Natural killer cell treated with Interleukin-12 subunit alpha and Interleukin-12 subunit beta and Interleukin-15 and Interleukin-18, amount 100 ng/mL, for 72 hours (primary cell): ENCODE measurements at places on chromosomes 4 and X. TPM values are rescaled to one million over a fixed set of nuclear protein-coding genes. Genes with fewer than 3 reads are reported as not detected.

The ETDA gene
- not detected for total RNA-seq

DNA sequence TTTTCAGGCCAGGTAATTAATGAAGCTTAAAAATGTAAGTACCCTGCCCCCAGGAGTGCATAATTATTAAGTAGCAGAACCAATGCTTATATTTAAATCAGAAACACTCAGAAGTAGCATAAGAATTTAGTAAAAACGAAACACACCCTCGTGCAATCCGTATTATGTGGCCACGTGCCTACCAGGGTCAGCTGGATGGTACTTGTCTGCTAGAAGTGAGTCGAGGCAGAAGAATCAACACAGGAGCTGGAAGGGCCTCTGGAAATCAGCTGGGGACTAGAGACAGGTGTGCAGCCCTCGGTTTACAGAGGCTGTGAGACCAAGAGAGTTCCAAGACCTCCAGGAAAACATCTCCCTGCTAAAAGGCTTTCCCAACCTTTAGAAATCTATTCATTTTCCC, 559 bp upstream of the FAM47E start:
- DNase-seq: no peak
- H3K27ac ChIP-seq: no peak overlapping the region
- peaks cover 58% of the 10 kb centered on the region for H3K27me3 ChIP-seq

The SOX3 gene
- not detected for total RNA-seq

GRCh38 chrX:72020788-72021187, 110.1 kb downstream of the NHSL2 start:
- no peak for DNase-seq
- no peak overlapping the region for H3K4me3 ChIP-seq
- peaks cover 37% of the 10 kb centered on the region for H3K27me3 ChIP-seq
- no peaks in the 10 kb centered on the region for H3K36me3 ChIP-seq
- no peaks in the 10 kb centered on the region for H3K4me1 ChIP-seq

DNA sequence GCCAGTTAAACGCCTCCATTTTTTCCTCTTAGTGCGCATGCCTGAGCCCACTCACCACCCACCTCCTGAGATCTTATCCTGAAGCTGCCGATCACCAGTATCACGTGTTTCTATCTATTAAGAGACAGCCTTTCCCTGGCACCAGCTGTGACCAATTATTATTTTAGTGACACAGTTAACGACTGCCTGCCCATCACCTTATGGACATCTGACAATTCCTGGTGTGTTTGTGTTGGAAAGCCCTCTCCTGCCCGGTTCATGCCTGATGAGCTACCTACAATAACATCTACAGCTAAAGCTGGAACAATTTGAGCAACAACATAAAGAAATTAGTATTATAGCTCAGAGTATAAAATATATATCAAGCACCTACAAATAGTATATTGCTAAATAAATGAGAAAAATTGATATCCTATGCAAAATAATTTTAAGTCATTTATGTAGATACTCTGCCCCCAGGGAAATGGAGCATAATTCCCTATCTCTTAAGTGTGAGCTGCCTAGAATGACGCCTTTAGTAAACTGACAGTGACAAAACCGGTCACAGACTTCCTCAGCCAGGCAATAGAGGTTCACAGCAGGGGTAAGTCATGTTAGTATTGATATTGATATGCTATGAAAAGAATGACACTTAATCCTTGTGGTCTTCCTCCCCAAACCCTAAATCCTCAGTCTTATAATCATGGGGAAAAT, 862.2 kb downstream of the TRAM1L1 start:
- no peak for DNase-seq
- H3K27ac ChIP-seq: no peak overlapping the region
- H3K4me1 ChIP-seq: no peaks in the 10 kb centered on the region
- H3K4me3 ChIP-seq: no peak overlapping the region
- no peaks in the 10 kb centered on the region for H3K27me3 ChIP-seq
- H3K36me3 ChIP-seq: no peaks in the 10 kb centered on the region

The SPANXN3 gene
- total RNA-seq: not detected

DNA sequence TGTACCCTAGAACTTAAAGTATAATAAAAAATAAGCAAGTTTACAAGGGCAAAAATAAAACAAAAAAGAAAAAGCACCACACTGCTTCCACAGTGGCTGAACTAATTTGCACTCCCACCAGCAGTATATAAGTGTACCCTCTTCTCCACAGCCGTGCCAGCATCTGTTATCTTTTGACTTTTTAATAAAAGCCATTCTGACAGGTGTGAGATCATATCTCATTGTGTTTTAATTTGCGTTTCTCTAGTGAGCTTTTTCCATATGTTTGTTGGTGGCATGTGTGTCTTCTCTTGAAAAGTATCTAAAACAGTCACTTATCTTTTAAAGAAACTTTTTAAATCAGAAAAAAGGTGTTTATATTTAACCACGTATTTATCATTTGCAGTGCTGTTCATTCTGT, 71.3 kb downstream of the NFKB1 start:
- H3K27ac ChIP-seq: no peak overlapping the region
- no peak for DNase-seq

DNA sequence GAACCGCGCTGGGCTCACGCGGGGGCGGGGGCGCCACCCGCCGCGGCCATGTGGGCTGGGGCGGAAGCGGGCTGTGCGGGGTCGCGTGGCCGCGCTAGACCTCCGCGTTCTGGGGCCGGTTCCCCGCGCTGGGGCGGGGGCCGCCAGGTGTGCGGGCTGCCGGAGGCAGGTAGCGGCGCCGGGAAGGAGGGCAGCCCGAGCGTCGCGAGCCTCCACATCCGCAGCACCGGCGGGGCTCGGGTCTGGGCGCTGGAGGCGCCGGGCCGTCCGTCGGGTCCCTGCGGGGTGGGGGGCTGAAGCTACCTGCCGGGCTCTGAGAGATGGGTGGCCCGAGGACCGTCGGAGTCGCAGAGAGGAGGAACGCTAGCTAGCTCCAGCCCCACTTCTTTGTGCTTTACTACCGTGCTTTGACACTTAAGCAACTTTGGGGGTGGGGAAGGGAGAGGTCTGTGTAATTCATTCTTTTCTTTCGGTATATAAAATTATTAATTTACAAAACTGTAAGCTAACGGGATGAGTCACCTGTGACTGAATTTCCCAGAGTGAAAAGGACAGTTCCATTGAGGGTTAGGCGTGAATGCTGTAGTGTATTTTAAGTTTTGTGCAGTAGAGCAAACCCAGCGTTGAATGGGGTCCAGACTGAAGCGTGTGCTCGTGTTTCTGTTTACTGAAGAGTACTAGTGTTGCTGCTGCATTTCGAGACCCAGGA, 689 bp downstream of the METAP1 start:
- H3K4me1 ChIP-seq: peaks cover 26% of the 10 kb centered on the region
- peak overlapping the region; percentile 1 for H3K27ac ChIP-seq
- no peaks in the 10 kb centered on the region for H3K36me3 ChIP-seq
- no peak for DNase-seq
- no peaks in the 10 kb centered on the region for H3K27me3 ChIP-seq

DNA sequence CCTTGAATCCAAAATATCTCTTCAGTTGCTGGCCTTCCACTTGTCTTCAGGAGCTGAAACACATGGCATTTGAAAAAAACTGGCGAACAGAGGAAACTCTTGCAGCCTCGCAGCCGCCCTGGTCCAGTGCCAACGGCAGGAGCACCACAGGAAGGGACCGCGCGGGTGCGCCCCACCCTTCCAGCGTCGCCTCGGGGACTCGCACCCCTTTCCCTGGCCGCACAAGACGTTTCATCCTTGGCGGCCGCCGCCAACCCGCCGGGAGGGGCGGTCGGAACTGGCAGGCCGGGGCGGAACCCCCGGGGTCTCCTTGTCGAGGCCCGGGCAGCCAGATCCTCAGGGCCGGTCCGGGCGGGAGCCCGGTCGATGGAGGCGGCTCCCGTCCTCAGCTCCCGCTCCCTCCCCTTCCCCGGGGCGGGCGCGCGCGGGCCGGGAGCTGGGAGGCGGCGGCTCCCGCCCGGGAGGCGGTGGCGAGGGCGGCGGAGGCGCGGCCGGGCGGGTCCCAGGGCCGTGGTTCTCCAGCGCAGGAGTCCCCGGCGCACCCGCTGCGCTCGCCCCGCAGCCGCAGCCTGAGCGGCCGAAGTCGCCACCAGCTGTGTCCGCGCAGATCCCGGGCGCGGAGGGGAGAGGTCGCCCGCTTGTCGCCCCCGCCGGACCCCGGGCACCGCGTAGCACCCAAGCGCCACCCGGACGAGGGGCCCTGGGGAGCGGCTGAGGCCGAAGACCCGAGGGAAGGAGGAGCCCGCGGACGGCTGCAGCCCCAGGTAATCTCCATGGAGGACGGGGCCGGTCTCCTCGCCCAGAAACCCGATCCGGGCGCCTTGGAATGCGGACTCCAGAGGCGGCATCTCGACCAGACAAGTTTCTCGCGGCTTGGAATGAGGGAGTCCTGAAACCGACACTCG, 886 bp upstream of the NDST3 start:
- peaks cover 22% of the 10 kb centered on the region for H3K27me3 ChIP-seq
- H3K4me1 ChIP-seq: no peaks in the 10 kb centered on the region
- DNase-seq: no peak
- H3K27ac ChIP-seq: no peak overlapping the region

DNA sequence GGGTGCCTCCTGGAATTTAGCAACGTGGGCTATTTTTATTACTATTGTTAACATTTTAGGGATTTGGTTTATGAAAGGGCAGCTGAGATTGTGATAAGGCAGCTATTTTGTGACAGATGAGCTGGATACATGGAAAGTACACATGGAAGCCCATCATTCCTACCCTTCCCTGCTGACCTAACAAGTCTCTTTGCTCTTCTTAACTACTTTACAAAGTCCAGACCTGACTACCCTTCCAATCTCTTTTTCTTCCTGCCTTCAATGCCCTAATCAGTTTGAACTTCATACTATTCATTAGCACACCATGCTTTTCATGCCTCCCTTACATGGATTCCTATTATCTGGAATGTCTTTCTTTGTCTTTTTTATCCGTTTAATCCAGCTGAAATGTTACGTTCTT, 9.4 kb upstream of the AFP start:
- no peak for DNase-seq
- no peaks in the 10 kb centered on the region for H3K27me3 ChIP-seq
- no peak overlapping the region for H3K27ac ChIP-seq
- H3K4me1 ChIP-seq: no peaks in the 10 kb centered on the region

GRCh38 chr4:1410491-1411325, 4.5 kb upstream of the NKX1-1 start:
- no peak overlapping the region for H3K4me3 ChIP-seq
- H3K27ac ChIP-seq: no peak overlapping the region
- no peaks in the 10 kb centered on the region for H3K36me3 ChIP-seq
- no peaks in the 10 kb centered on the region for H3K4me1 ChIP-seq

The TMEM271 gene
- not detected for total RNA-seq

The F8A3 gene
- total RNA-seq: 4.2 TPM

- H3K27me3 ChIP-seq: no peaks in the 10 kb centered on the region
- no peak overlapping the region for H3K4me3 ChIP-seq
- H3K36me3 ChIP-seq: no peaks in the 10 kb centered on the region
- no peaks in the 10 kb centered on the region for H3K4me1 ChIP-seq
Measured at GRCh38 chr4:16524911-16525554, 298.8 kb upstream of the TAPT1 start.

The VBP1 gene
- 54.1 TPM for total RNA-seq

DNA sequence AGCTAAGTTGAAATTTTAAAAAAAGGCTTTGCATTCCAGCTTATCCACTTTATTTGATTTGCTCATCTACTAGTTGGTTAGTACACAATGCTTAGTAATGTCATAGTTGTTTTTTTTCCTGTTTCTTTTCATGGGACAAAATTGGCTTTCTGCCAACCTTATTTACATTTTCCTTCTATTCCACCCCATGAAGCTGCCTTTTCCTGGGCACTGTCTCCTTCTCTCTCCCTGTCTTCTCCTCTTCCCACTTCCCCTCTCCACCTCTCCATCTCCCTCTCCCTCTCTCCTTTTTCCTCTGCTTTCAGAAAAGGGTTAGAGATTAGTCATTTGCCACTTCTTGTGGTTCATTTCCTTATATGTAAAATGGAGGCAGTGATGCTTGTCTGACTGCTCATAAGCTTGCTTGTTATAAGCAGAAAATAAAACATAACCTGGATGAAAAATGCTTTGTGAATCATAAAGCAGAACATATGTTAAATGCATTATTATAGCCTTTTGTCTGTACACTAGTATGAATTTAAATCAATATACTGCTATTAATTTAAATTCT, 181.9 kb downstream of the CEP135 start:
- H3K4me3 ChIP-seq: no peak overlapping the region
- H3K27me3 ChIP-seq: peaks cover 34% of the 10 kb centered on the region
- H3K4me1 ChIP-seq: no peaks in the 10 kb centered on the region
- no peaks in the 10 kb centered on the region for H3K36me3 ChIP-seq
- no peak overlapping the region for H3K27ac ChIP-seq
- DNase-seq: no peak

The SPANXB1 gene
- total RNA-seq: not detected

The KCTD8 gene
- total RNA-seq: not detected

The KDM5C gene
- 129 TPM for total RNA-seq

GRCh38 chr4:76383001-76383400, 37.9 kb downstream of the CCDC158 start:
- no peak for DNase-seq
- no peak overlapping the region for H3K27ac ChIP-seq
- peaks cover 17% of the 10 kb centered on the region for H3K27me3 ChIP-seq
- no peaks in the 10 kb centered on the region for H3K4me1 ChIP-seq
- no peak overlapping the region for H3K4me3 ChIP-seq

DNA sequence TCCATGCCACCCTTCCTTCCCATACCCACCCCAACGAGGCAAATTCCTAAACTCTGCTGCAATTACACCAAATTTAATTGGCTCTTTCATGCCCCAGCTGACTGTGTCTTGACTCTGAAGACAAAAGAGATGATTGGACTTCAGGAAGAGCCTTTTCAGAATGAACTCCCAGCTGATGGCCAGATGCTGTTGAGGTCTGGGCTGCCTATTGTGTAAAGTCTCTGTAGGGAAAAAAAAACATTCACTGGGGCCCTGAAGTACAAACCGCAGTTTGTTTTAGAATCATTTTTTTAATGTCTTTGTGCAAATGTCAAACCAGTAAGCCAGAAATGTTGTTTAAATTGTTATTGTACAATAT, 174.8 kb downstream of the HHIP start:
- H3K27ac ChIP-seq: no peak overlapping the region
- DNase-seq: no peak

The USP9X gene
- total RNA-seq: 48.3 TPM

The XAGE1A gene
- total RNA-seq: not detected

DNA sequence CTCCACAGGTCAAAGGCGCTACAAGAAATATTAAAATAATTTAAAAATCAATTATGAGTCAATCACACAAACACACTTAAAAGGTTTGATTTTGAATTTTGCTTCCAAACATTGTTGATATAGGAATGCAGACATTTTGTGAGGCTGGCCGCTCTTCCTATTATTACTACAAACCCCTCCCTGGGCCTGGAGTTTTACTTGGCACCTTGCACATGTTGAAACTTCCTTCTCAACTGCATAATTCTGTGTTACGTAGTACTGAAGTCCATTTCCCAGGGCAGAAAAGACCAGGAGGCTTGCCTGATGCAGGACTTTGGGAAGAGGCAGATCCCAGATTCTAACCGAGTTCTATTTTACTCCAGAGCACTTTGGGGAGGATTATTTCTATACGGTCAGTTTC, 71.5 kb downstream of the CYTL1 start:
- no peak overlapping the region for H3K4me3 ChIP-seq
- no peak overlapping the region for H3K27ac ChIP-seq
- peaks cover 23% of the 10 kb centered on the region for H3K4me1 ChIP-seq
- no peaks in the 10 kb centered on the region for H3K27me3 ChIP-seq
- H3K36me3 ChIP-seq: no peaks in the 10 kb centered on the region

The RHOXF2 gene
- total RNA-seq: not detected
